ENCODE measurements at places on chromosomes 16 and 17.

DNA sequence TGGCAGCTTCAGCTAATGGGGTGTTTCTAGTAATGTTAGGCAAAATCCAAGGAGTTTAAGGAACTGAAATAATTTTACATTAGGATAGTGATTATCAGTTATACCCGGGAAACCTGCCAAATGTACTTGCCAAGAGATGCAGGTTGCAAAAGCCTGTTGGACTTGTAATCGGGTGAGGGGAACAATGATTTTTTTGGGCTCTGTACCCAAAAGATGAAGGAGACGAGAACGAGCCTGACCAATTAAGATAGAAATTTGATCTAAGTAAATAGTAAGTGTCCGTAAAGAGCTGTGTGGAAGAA lies 56.3 kb upstream of the ARL4D start:
- no peaks in the 10 kb centered on the region for H3K36me3 ChIP-seq
- H3K4me1 ChIP-seq = no peaks in the 10 kb centered on the region

- H3K36me3 ChIP-seq = peaks cover 64% of the 10 kb centered on the region
- H3K27me3 ChIP-seq = no peaks in the 10 kb centered on the region
- no peak overlapping the region for H3K4me3 ChIP-seq
- no peak overlapping the region for H3K27ac ChIP-seq
- DNase-seq = peak; percentile 15
Measured at GRCh38 chr17:3002538-3003295, 60.7 kb downstream of the OR1D5 start.

DNA sequence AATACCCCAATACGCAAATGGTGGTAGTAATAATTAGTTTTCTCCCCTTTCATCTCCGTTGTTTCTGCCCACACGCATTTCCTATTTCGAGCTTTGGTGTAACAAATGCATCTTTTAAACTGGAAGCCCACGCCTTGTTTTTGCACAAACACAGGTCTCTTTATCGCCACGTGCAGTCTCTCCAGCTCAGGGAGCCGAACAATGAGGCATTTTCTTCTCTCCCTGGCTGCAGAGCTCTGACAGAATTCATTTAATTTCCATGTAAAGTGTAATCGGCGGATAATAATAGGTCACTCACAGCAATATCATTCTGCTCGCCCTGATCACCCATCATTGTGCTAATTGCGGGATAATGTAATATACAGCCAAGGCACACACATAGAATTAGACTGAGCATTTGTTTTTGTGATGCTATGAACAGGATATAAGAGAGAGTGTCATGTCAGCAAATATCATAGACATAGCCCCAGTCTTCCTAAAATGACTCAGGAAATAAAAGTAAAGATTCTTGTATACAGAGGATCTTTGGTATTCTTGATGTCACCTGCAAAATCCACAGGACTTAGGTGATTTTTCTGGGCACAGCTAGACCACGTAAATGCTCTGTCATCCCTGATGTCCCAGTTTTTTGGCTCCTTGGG lies 452.6 kb upstream of the CDH11 start:
- no peak overlapping the region for H3K27ac ChIP-seq
- no peak overlapping the region for H3K4me3 ChIP-seq
- no peaks in the 10 kb centered on the region for H3K27me3 ChIP-seq
- H3K4me1 ChIP-seq = no peaks in the 10 kb centered on the region

DNA sequence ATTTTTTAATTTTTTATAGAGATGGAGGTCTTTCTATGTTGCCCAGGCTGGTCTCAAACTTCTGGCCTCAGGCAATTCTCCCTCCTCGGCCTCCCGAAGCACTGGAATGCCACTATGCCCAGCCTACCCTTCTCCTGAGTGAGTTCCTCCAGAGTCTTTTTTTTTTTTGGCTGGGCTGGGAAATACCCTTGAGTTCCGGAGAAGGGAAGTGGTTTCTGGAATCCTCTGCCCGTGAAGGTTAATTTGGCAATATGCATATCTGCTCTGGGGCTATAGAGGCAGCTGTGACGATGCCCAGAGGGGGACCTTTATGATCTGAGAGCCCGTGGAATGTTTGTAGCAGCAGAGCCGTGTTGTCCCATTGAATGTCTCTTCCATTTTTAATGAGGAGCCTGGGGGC lies 217.5 kb downstream of the RBFOX1 start:
- no peaks in the 10 kb centered on the region for H3K27me3 ChIP-seq
- no peak for DNase-seq
- H3K4me3 ChIP-seq = no peak overlapping the region
- H3K27ac ChIP-seq = no peak overlapping the region

DNA sequence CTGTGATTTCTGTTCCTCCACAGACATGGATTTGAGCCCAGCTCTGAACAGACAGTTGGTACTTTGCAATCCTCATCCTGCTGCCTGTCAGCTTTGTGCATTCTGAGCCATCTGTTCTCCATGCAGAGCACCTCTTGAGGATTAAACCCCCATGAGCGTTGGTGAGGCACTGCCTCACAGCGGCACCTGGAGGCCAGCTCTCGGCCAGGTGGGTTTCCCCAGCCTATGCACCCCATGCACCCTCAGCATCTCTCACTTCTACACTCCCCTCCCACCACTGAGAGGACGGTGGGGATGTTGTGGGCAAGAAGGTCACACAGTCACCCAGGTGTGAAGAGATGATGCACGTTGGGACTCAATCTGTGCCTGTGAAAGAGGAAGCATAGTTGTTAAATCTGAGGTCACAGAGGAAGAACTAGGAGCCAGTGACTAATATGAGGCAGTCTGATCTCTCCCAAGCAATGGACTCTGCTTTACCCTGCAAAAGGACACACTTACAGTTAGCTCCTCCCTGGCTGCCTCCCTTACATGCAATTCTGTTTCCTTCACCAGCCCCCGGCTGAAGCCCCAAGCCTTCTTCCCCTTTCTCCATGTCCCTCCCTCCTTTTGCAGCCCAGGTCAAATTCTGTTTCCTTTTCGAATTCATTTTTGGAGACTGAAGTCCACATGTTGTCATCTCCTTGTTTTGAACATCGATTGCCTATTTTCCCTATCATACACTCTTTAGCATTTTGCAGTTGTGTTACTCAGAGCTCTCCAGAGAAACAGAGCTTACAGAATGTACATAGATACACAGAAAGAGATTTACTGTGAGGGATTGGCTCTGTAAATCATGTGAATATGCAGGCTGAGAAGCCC lies 58.5 kb downstream of the HS3ST3B1 start:
- H3K27ac ChIP-seq = no peak overlapping the region
- no peak for DNase-seq
- no peaks in the 10 kb centered on the region for H3K36me3 ChIP-seq
- no peak overlapping the region for H3K4me3 ChIP-seq
- H3K4me1 ChIP-seq = no peaks in the 10 kb centered on the region

DNA sequence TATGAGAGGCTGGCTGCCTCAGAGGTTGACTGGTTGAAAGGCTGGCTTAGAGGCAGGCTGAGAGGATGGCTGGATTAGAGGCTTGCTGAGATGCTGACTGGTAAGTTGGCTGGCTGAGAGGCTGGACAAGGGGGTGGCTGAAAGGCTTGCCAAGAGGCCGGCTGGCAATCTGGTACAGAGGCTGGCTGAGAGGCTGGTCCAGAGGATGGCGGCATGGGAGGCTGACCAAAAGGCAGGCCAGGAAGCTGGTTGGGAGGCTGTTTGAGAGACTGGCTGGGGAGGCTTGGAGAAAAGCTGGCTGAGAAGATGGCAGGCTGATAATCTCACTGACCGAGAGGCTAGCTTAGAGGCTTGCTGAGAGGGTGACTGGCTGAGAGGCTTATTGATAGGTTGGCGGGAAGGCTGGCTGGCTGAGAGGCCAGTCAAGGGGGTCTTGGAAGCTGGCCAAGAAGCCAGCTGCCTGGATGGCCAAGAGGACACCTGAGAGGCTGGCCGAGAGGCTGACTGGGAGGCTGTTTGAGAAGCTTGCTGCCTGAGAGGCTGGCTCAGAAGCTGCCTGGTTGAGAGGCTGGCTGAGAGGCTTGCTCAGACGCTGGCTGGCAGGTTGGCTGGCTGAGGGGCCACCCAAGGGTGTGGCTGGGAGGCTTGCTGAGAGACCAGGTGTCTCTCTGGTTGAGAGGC lies 34.2 kb upstream of the ACSM2B start:
- no peak overlapping the region for H3K4me3 ChIP-seq
- no peaks in the 10 kb centered on the region for H3K4me1 ChIP-seq
- no peaks in the 10 kb centered on the region for H3K27me3 ChIP-seq
- no peaks in the 10 kb centered on the region for H3K36me3 ChIP-seq

Measured in small intestine (tissue), 16 donors.